ENCODE measurements at places on chromosomes 6 and 20.

DNA sequence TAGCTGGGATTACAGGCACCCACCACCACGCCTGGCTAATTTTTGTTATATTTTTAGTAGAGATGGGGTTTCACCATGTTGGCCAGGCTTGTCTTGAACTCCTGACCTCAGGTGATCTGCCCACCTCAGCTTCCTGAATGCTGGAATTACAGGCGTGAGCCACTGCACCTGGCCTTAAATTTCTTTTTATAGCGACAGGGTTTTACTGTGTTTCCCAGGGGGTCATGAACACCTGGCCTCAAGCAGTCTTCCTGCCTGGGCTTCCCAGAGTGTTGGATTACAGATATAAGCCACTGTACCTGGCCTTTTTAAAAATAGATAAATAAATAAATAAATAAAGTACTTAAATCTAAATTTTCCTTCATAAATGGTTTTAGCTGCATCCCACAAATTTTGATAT is 57.5 kb downstream of the LIN28B start:
- no peak for DNase-seq

GRCh38 chr6:65450451-65450850 is 256.6 kb downstream of the EYS start:
- no peak for DNase-seq

GRCh38 chr6:16295471-16295870 is 57.1 kb downstream of the GMPR start:
- DNase-seq: no peak

DNA sequence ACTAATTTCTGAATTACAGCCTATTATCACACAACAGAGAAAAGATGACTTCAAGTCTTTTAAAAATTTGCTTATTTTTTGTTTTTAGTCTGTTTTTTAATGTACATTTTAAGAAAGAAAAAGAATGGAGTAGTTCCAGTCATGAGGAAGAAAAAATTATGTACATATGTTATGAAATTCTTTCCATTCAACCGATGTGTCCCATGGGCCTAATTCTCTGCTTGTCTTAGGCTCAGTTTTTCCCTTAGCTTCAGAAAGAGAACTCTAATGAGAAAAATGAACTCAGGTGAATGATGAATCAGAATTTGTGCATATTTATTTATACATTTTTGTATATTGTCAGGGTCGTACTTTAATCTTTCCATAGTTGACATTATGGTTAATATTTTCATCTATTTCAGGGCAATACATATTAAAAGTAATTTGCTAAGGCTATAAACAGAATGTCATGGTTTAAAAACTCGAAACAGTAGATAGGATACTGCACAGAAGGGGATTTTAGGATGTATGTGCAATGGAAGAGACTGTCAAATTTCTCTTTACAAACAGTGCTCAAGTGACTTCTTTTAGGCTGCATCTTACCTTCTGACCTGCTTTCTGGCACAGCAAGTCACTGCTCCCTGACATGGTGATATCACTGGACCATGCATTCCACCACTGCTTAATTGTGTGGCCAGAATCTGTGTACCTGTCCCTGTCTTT is 153.1 kb downstream of the EPHA7 start:
- DNase-seq: no peak

DNA sequence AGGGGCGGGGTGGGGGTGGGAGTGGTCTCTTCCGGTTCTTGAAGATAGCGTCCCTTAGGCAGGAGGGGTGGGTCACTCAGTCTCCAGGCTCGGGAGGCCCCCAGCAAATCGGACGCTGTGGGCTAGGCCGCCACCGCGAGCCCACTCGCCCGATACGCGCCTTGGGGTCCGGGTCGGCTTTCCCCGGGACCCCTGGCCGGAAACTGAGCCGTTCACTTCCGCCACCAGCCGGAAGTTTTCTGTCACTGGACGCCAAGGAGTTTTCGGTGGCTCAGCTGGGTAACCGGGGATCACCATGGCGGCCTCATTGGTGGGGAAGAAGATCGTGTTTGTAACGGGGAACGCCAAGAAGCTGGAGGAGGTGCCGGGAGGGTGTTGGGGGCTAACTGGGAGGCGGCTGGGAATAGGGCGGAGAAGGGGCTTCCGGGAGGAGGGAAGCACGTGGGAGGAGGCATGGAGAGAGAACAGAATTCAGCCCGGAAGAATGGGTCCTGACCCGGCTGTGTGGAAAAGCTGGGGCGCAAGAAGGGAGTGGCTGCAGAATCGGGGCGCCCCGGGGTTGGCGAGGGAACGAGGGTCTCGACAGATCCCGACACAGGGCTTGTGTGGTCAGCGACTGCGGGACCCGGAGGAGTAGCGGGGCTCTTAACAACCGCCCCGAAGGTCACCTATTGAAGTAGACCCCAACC is at the start of gene ITPA:
ITPA (plus strand) TSS at position 242 of the 689 bp plus-strand sequence; CDS start at position 296, 54 bp downstream.
- DNase-seq: peak; percentile 78

DNA sequence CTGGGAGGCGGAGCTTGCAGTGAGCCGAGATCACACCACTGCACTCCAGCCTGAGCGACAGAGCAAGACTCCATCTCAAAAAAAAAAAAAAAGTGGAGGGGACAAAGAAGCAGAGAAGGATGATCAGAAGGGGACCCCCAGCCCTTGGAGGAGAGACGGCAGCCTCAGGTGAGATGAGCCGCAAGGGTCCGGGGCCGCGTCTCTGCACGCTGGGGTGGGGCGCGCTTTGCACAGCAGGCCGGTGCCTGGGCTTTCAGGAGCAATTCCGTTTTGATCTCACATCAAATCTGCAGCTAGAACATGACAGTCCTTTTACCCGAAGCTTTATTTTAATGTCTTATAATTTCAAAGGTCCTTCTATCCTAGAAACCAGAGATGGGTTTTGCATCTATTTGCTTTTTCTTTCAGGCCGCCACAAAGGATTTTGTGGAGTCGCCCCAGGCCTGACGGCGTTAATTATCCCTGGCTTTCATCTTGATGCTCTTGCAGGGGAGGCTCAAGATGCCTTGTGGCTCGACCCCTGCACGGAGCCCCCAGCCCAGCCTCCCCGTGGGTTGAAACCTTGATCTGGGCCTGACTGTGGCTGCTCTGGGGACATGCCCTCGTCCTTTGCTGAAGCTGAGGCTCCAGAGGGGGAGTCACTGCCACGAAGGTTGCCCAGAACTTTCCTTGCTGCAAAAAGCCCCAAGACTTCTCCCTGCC is 17.3 kb downstream of the HRH3 start:
- DNase-seq: no peak

Measured in stimulated activated CD8-positive, alpha-beta memory T cell treated with anti-CD3 and anti-CD28 coated beads, Interleukin-4, amount 100 ng/mL, for 48 hours (primary cell).